HFF-Myc (cell line): ENCODE measurements at places on chromosomes 11 and 22.

- DNase-seq = no peak
Observed at GRCh38 chr22:33969045-33969444, 48.8 kb upstream of the LARGE1 start.

DNA sequence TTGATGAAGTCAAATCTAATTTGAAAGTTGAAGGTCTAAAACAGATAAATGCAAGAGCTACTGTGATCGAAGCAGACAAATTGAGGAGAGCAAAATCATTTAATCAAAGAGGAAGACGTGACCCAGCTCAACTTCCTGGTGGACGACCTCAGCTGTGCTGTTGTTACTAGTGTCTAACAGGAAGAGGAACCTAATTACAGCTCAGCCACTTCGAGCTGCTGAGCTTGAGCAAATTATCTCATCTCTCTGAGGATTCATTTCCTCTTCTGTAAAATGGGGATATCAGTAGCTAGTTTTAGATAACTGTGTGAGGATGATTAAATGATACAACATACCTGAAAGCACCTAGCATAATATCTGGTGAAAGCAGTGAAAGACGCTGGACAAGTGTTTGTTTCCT, 48.6 kb upstream of the OLFML1 start:
- DNase-seq = no peak

GRCh38 chr11:35641171-35641897, 21.2 kb upstream of the TRIM44 start:
- DNase-seq = no peak

GRCh38 chr11:63012430-63012829, 3.2 kb downstream of the SLC22A8 start:
- DNase-seq = no peak

- DNase-seq = no peak
Observed at GRCh38 chr11:67389477-67389876, 2.3 kb upstream of the RAD9A start.

GRCh38 chr22:32996702-32997101, 61.5 kb downstream of the SYN3 start:
- DNase-seq = no peak
